ENCODE measurements at places on chromosomes 3 and 15.

DNA sequence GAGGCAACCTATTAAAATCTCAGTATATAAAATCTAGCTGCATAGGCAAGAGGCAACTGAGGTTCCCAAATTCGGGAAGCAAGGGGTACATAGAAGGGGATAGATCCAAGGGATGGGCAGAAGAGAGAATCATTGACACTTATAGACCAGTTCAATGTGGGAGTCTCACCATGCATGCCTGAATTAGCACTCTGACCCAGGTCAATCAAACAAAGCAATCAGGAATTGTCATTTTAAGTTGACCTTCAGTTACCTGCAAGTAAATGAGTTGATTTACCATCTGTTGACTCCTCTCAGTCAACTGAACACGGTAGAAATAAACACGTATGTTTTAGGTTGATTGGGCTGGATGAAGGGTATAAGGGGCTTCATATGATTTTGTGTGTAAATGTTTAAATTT is 33.4 kb upstream of the PIAS1 start:
- peaks cover 3% of the 10 kb centered on the region for H3K27me3 ChIP-seq
- no peak for DNase-seq
- H3K27ac ChIP-seq: no peak overlapping the region
- H3K4me3 ChIP-seq: no peak overlapping the region

GRCh38 chr3:37075955-37076354 is 82.6 kb downstream of the MLH1 start:
- H3K4me3 ChIP-seq: no peak overlapping the region
- no peak overlapping the region for H3K27ac ChIP-seq
- H3K4me1 ChIP-seq: peaks cover 9% of the 10 kb centered on the region
- no peaks in the 10 kb centered on the region for H3K27me3 ChIP-seq
- no peak for DNase-seq

DNA sequence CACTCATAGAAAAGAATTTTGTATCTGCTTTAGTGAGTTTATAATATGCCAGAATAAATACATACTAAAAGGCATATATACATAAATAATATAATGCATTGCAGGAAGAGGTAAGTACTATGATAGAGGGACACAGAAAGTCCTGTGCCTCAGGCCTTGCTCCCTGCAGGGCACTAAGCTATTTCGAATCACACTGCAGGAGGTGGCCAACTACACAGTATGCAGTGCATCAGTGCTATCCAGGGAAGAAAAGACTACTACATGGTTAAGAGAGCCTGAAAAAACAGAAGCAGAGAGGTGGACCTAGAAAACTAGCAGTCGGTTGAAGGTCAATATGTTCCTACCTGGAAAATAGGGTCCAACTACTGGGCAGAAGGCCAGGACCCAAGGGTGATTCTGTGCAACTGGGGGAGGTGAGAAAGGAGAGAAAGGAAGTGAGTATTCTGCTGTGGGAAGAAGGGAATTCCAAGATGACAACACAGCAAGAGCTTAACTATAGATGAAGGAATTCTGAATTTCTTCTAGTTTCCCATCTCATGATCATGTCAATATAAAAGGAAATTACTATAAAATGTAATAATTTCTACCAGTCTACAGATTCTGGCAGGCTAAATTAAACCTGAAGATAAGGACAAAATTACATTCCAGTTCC is 218.0 kb downstream of the ZBTB20 start:
- H3K27me3 ChIP-seq: no peaks in the 10 kb centered on the region
- DNase-seq: no peak
- no peak overlapping the region for H3K4me3 ChIP-seq
- H3K4me1 ChIP-seq: peaks cover 5% of the 10 kb centered on the region

- no peak overlapping the region for H3K27ac ChIP-seq
- H3K27me3 ChIP-seq: no peaks in the 10 kb centered on the region
- H3K36me3 ChIP-seq: no peaks in the 10 kb centered on the region
- DNase-seq: no peak
- no peak overlapping the region for H3K4me3 ChIP-seq
Observed at GRCh38 chr15:75195766-75196241, 5.9 kb upstream of the C15orf39 start.

DNA sequence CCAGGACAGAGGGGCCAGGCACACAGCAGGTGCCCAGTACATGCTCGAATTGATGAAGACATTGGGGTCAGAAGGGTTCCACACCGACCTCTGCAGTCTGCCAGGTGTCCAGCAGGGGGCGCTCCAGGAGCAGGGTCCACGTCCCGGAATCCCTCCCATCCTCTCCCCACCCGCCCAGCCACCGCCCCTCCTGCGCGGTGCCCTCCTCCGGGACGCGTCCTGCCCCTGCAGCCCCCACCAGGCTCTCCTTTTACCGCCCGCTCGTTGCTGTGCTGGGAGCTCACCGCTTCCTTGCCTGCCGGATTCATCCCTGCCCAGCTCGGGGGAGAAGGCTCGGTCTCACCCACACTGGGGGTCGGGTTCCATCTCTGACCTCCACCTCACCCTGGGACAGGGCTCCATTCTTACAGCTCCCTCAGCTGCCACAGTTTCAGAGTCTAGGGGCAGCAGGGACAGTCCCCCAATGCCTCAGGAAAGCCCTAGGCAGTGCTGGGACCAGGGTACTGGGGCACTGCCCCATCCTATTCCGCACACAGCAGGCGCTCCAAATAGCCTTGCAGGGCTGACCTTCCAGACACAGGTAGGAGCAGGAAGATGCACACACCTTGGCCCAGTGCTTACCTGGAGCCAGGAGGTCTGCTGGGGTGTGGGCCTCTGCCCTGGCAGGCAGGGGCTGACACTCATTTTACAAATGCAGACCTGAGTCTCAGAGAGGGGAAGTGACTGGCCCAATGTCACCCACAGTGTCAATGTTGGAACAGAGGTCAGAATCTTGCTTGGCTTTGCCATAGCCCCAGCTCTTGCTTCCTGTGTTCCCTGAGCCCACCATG is 31.0 kb downstream of the GRIP2 start:
- peak; percentile 78 for DNase-seq
- H3K4me1 ChIP-seq: no peaks in the 10 kb centered on the region

GRCh38 chr3:52400275-52400793 is 44.6 kb downstream of the SEMA3G start:
- peaks cover 15% of the 10 kb centered on the region for H3K36me3 ChIP-seq
- no peak for DNase-seq
- no peak overlapping the region for H3K4me3 ChIP-seq
- H3K27ac ChIP-seq: no peak overlapping the region
- no peaks in the 10 kb centered on the region for H3K27me3 ChIP-seq

DNA sequence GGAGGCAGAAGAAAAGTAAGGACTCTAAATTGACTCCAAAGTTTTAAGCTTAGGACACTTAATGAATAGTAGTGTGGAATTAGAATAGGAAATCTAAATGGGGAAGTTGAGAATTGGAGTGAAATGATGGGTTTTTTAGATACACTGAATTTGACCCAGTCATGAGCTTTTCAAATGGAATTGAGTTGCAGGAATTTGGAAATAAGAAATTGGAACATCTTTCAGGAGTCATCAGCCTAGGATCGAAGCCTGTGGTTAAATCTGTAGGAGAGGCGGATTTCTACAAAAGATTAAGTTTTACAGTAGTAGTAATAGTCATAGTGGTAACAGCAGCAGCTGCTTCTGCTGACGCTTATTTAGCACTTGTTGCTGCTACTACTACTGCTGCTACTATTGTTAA is 129.0 kb upstream of the LRRFIP2 start:
- no peak for DNase-seq
- no peak overlapping the region for H3K27ac ChIP-seq
- H3K36me3 ChIP-seq: peaks cover 27% of the 10 kb centered on the region
- peaks cover under 1% of the 10 kb centered on the region for H3K4me1 ChIP-seq
- H3K27me3 ChIP-seq: no peaks in the 10 kb centered on the region

DNA sequence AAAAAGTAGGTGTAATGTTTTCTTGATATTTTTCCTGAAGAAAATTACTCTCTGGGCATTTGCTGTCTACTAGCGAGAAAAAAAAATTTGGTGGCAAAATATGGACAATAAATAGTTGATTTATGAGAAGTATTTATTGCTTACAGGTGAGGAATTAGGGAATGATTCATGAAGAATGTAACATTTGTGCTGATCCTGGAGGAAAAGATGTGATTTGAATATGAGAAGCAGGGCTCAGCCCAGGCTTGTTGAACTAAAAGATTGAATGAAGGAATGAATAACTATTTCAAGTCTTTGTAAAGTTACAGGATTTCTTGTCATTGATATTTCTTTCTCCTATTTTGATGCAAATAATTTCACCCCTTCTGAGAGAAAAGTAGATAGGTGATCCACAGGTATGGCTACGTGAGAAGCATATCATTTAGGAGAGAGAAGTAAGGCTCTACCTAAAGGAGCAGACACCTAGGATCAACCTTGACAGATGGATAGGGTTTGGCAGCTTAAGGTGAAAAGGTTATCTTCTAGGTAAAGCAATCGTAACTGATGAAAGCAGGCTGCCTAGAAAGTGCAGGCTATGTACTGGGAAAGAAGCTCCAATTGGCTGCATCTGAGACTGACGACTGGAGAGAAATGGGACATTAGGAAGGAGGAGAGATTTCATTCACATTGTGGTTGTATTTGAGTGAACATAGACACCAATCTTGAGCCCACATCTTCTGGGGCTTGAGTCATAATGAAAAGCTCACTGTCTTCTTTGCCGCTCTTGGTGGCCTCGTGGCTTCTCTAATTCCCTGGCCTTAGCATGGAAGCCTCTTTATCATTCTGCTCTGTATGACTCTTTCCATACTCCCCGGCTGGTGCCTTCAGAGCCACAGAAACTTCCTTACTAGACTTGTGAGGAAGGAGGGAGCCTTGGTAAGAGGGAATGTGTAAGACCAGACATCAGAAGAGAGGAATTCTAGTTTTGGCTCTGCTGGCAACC is 106.5 kb downstream of the P3H2 start:
- peaks cover 13% of the 10 kb centered on the region for H3K27me3 ChIP-seq
- H3K36me3 ChIP-seq: no peaks in the 10 kb centered on the region
- no peak overlapping the region for H3K4me3 ChIP-seq
- H3K27ac ChIP-seq: no peak overlapping the region
- H3K4me1 ChIP-seq: no peaks in the 10 kb centered on the region

DNA sequence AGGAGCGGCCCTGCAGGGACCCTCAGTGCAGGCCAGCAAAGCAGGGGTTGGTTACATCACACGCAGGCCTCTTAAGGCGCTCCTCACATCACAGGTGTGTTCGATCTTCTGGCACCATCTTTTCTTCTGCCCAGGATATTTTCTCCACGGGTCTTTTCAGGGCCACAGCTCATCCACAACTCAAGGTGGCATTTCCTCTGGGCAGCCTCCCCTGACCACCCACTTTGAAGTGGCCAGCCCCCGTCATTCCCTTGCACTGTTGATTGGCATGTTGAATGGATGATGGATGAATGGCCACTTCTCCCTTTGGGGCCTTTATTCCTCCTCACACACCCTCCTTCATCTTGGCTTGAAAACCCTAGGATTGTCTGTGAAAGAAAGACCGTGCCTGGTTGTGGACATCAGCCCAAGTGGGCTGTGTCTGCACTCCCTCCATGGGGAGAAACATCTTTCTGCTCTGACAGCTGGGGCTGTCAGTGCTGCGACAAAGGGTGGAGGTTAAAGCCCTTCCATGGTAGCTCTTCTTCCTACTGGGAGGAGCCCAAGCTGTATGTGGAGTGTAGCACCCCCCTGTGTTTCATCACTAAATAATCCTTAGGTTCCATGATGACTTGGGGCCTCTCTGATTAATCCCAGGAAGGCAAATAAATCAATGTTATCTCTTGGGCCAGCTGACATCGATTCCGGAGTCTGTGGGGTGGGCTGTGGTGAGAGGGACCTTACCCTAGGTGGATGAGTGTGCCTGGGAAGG is 102.5 kb downstream of the EPHB1 start:
- no peak overlapping the region for H3K4me3 ChIP-seq
- no peaks in the 10 kb centered on the region for H3K36me3 ChIP-seq
- no peak overlapping the region for H3K27ac ChIP-seq
- no peak for DNase-seq
- H3K27me3 ChIP-seq: peaks cover 54% of the 10 kb centered on the region

- no peaks in the 10 kb centered on the region for H3K36me3 ChIP-seq
- DNase-seq: no peak
- H3K4me3 ChIP-seq: no peak overlapping the region
- H3K27ac ChIP-seq: no peak overlapping the region
- no peaks in the 10 kb centered on the region for H3K4me1 ChIP-seq
- peaks cover 4% of the 10 kb centered on the region for H3K27me3 ChIP-seq
Observed at GRCh38 chr15:96066126-96066525, 264.4 kb upstream of the NR2F2 start.

GRCh38 chr3:48938689-48939088 is 20.0 kb downstream of the ARIH2 start:
- no peak overlapping the region for H3K4me3 ChIP-seq
- no peak for DNase-seq
- H3K27me3 ChIP-seq: no peaks in the 10 kb centered on the region
- H3K27ac ChIP-seq: peak overlapping the region; percentile 55
- peaks cover 45% of the 10 kb centered on the region for H3K36me3 ChIP-seq

All from activated CD8-positive, alpha-beta memory T cell treated with anti-CD3 and anti-CD28 coated beads, Interleukin-2, amount 10 ng/mL, durations not matched to agents 7 days and 5 days (primary cell).